ENCODE measurements at places on chromosomes 7 and 10. TPM values are rescaled to one million over a fixed set of nuclear protein-coding genes. Genes with fewer than 3 reads are reported as not detected.

- no peaks in the 10 kb centered on the region for H3K4me1 ChIP-seq
- peaks cover 4% of the 10 kb centered on the region for H3K27me3 ChIP-seq
- no peak overlapping the region for H3K27ac ChIP-seq
- no peak overlapping the region for H3K4me3 ChIP-seq
- no peak for DNase-seq
- H3K36me3 ChIP-seq: no peaks in the 10 kb centered on the region
These were observed 21.4 kb upstream of the SHH start for GRCh38 chr7:155833651-155834050.

DNA sequence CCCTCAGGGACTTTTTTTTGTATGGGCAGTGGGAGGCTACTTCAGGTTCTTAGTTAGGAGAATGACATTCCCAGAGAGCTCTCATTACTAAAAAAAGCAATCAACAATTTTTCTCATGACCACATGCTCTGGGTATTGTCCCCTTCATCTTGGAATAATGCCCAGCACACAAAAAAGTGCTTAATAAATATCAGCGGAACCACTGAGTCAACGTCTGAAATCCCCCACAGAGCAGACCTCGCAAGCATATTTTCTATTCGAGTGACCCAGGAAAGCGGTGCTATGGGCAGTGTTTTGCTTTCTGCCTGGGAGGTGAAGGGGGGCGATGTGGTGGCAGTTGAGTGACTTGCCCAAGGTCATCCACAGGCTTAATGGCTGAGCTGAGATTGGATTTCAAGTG, 493.4 kb upstream of the ZMIZ1 start:
- H3K27ac ChIP-seq: peak overlapping the region; percentile 23
- no peak for DNase-seq
- H3K4me3 ChIP-seq: no peak overlapping the region
- H3K36me3 ChIP-seq: no peaks in the 10 kb centered on the region

DNA sequence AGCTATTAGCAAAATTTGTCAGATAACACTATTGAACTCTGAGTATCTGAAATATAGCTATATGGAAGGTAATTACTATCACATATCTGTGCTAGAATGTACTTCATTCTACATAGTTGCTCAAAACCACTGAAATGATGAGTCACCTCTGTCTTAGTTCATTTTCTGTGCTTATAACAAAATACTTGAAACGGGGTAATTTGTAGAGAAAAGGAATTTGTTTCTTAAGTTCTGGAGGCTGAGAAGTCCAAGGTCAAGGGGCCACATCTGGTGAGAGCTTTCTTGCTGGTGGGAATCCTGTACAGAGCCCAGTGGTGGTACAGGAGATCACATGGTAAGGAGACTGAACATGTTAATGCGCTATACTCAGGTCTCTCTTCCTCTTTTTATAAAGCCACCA, 41.9 kb upstream of the TNKS2 start:
- H3K36me3 ChIP-seq: no peaks in the 10 kb centered on the region
- DNase-seq: no peak
- peaks cover 2% of the 10 kb centered on the region for H3K27me3 ChIP-seq
- H3K27ac ChIP-seq: peak overlapping the region; percentile 73
- peaks cover 23% of the 10 kb centered on the region for H3K4me1 ChIP-seq

DNA sequence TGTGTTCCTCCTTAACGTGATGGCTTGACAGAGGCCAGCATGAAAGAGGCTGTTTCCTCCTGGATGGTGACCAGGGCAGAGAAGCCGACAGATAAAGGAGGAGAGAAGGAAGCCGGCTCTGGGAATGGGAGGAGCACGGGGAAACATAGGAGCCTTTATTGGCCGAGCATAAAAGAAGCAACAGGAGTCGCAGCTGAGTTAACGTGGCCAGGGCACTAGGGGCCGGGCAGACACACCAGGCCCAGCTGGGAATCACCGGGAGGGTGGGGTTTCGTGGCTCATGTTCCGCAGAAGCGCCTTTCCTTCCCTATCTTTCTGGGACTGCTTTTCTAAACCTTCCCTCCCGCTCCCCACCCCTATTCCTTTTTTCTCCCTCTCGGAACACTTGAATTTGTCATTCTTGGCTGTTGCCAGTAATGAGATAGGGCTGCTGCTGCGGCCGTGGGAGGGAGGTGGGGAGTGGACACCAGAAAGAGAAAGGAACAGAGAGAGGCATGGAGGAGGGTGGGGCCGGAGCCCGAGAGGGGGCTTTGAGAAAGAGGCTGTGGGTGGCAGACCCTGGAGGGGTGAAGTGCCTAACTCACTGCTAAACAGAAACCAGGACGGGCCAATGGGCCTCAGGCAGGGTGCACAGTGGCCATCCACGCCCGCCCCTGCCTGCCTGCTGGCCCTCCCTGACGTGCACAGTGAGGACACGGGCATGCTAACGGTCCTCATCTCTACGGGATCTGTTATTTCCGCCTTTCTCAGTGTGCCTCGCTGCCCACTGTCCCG, 65.2 kb downstream of the COL13A1 start:
- no peaks in the 10 kb centered on the region for H3K27me3 ChIP-seq
- H3K27ac ChIP-seq: peak overlapping the region; percentile 98
- H3K4me1 ChIP-seq: peaks cover 54% of the 10 kb centered on the region
- no peaks in the 10 kb centered on the region for H3K36me3 ChIP-seq
- H3K4me3 ChIP-seq: peak overlapping the region; percentile 55
- no peak for DNase-seq

DNA sequence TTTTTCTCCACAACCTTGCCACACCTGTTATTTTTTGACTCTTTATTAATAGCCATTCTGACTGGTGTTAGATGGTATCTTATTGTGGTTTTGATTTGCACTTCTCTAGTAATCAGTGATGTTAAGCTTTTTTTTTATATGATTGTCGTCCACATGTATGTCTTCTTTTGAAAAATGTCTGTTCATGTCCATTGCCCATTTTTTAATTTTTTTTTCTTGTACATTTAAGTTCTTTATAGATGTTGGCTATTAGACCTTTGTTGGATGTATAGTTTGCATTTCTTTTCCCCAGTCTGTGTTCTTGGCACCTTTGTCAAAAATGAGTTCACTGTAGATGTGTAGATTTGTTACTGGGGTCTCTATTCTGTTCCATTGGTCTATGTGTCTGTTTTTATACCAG, 28.8 kb downstream of the ZSCAN25 start:
- H3K27ac ChIP-seq: no peak overlapping the region
- peaks cover 28% of the 10 kb centered on the region for H3K36me3 ChIP-seq
- no peaks in the 10 kb centered on the region for H3K4me1 ChIP-seq
- no peaks in the 10 kb centered on the region for H3K27me3 ChIP-seq
- no peak overlapping the region for H3K4me3 ChIP-seq

DNA sequence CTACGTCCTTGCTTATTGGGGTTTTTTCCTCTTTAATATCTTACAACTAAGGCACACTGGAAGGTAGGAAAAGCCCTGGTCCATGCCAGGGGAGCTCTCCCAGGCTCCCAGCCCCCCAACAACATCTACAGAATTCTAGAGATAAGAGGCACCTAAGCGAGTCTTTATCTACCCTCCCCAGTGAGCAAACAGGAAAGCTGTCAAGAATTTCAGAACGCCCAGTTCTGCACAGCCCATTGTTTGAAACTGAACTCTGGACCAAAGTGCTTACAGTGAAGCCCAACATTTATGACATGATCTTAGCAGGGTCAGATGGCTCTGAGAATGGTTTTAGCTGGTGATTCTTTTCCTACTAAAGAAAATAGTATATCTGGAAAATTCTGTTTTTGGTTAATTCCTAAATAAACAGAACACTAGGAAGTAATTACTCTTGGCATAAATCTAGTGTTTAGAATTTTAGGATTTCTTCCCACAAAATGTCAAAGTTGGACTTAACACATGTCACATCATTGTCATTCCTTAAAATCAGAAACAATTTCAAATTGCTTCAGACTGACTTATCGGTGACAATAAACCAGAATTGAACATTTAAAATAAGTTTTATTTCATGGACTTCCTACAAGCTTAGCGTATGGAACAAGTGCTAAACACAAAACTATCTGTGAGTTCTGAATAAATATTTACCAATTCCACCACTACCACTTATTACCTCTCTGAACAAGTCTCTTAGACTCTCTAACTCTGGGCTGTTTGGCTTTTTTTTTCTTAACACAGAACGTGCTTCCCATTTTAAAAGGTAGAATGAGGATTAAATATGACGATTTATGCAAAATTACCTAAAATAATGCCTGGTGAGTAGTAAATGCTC, 31.3 kb upstream of the RNF32 start:
- H3K4me1 ChIP-seq: no peaks in the 10 kb centered on the region
- no peaks in the 10 kb centered on the region for H3K27me3 ChIP-seq
- DNase-seq: no peak
- H3K4me3 ChIP-seq: no peak overlapping the region
- no peak overlapping the region for H3K27ac ChIP-seq

- H3K27ac ChIP-seq: no peak overlapping the region
- H3K4me3 ChIP-seq: no peak overlapping the region
- no peak for DNase-seq
- H3K36me3 ChIP-seq: peaks cover 5% of the 10 kb centered on the region
- H3K27me3 ChIP-seq: no peaks in the 10 kb centered on the region
These were observed 96.5 kb downstream of the DIP2C start for GRCh38 chr10:593016-593415.

GRCh38 chr7:47102331-47102841, 479.5 kb downstream of the TNS3 start:
- H3K27me3 ChIP-seq: no peaks in the 10 kb centered on the region
- peaks cover 2% of the 10 kb centered on the region for H3K4me1 ChIP-seq
- H3K36me3 ChIP-seq: no peaks in the 10 kb centered on the region
- H3K27ac ChIP-seq: no peak overlapping the region

DNA sequence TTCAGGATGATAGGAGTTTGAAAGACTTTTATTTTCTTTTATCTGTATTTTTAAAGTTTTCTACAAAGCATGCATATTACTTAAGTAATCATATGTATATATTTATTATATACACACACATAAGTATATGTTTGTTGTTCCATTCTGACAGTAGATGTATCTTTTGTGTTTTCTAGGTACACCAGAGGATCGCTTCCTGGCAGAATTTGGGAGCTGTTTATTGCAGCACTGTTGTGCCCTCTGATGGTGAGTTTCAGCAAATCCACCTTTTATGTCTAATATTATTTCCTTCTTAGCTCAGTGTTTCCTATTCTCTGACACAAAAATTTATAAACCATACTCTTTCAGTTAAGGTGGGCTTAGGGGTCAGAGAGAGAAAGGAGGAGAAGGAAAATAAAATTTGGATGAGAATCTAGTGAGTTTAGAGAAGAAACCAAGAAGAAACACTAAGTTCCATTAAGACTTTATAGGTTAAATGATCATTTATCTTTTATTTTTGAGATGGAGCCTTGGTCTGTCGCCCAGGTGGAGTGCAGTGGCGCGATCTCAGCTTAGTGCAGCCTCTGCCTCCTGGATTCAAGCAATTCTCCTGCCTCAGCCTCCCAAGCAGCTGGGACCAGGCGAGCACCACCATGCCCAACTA, 59.2 kb upstream of the OIT3 start:
- H3K36me3 ChIP-seq: no peaks in the 10 kb centered on the region
- no peak overlapping the region for H3K27ac ChIP-seq
- no peaks in the 10 kb centered on the region for H3K27me3 ChIP-seq
- H3K4me1 ChIP-seq: peaks cover 14% of the 10 kb centered on the region
- H3K4me3 ChIP-seq: no peak overlapping the region
- no peak for DNase-seq

The HYCC1 gene
- 56.9 TPM for total RNA-seq

The INSYN2A gene
- total RNA-seq: 4.6 TPM

Data from osteocyte (in vitro differentiated cells).